ENCODE measurements at places on chromosomes 2 and 18.

GRCh38 chr18:39596221-39596620 lies 2030.6 kb upstream of the CELF4 start:
- DNase-seq = no peak

DNA sequence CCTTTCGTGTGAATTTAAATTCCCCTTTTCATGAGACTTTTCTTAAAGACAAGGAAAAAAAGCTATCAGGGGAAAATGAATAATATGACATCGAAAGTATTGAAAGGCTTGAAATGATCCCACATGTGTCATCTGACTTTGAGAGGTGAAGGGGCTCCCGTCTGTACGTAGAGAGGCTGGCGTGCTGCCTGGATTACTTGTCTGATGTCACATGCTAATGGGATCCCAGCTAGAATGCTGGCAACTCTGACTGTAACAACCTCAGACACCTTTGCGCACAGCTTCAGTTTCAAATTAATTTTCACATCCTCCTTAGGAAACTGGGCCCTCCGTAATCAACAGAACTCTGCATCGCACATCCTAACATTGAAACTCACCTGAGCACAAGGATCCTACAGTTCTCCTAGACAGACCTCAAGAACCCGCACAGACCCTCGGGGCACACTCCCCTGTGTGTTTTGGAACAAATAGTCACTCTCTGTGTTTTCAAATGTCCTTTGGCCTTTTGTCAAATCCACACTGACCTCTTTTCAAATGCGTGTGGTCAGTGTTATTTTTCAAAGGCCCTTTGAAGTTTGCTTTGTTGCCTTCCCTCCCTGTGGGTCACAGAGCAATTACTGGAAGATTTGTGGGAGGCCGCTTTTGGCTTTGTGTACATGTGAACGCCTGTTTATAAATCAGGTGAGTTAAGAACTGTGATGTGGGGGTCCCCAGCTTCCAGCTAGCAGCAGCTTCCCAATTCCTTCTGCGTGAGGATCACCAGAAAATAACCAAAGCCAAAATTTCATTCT lies 65.9 kb downstream of the IL1R2 start:
- peak; percentile 63 for DNase-seq

DNA sequence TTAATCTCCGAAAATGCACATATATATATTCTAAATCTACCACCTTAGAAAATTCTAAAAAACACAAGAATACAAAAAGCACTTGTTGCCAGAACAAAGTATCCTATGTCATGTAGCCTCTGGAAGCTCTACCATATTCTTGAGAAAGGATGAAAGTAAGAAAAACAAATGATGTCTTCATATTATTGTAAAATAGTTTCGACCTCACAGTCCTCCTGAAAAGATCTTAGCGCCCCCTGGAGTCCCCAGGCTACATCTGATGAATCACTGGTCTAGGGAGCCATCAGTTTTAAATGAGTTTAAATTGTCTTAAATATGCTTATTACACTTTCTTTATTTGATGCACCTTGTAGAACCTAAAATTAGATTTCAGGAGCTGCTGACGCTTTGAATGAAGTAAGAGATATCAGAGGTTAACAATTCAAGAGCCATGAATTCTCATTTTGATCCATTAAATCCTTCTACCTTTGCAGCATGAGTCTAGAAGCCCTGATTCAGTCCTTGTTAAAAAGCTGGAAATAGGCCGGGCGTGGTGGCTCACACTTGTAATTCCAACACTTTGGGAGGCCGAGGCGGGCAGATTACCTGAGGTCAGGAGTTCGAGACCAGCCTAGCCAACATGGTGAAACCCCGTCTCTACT lies 138.8 kb downstream of the MCFD2 start:
- DNase-seq = peak; percentile 72

- DNase-seq = no peak
These were observed 5.8 kb downstream of the ARHGAP25 start for GRCh38 chr2:68740400-68740914.

DNA sequence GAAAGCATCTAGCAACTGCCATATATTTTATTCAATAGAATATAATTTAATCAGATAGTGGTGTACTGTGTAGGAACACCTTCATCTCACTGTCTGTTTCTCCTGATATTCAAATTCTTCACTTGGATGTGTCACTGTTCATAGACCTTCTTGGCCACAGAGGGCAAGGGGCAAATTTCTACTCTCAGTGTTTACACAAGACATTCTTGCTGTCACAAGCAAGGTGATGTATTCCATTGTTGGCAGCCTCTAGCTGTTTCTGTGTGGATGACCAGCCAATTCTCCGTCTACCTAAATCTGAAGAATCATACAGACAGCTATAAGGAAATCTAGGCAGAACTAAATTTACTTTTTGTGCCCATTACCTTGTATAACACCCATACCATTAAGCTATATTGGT lies 948.3 kb downstream of the CNTNAP5 start:
- DNase-seq = no peak

GRCh38 chr2:40485854-40486253 lies 34.0 kb upstream of the SLC8A1 start:
- DNase-seq = no peak

DNA sequence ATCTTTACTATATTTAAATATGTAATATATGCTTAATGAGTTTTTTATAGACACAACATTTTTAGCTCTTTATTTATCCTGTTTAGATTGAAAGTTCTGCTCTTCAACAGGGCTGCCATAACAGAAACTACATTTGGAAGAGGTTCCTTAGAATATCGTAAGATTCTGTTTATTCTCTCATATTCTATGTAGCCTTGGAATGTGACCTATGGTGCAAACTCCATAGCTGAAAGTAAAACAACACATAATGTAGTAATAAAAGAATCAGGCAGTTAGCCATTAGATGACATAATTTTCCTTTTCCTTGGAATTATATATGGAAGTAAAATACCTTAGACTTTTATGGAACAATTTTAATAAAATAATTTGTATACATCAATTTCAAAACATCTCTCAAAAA lies 91.3 kb downstream of the ZNF804A start:
- peak; percentile 24 for DNase-seq

DNA sequence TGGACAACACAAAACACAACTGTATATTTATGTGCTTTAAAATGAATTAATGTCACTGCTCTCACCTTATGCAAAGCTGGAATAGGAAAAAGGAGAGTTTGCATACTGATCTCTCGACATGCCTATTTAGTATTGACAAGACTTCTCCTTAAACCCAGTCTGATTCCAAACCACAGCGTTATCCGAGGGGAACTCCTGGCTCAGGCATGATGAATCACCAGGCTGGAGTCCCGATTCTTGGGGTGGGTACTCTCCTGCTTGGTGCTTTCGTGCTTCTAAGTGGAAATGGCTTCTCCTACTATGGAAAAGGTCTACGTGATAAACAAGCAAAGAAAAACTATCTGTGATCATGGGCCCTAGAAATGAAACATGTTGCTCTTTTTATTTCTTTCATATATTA lies 88.9 kb upstream of the SLC35G4 start:
- no peak for DNase-seq

GRCh38 chr2:97801028-97801427 lies 87.7 kb downstream of the ZAP70 start:
- DNase-seq = no peak

DNA sequence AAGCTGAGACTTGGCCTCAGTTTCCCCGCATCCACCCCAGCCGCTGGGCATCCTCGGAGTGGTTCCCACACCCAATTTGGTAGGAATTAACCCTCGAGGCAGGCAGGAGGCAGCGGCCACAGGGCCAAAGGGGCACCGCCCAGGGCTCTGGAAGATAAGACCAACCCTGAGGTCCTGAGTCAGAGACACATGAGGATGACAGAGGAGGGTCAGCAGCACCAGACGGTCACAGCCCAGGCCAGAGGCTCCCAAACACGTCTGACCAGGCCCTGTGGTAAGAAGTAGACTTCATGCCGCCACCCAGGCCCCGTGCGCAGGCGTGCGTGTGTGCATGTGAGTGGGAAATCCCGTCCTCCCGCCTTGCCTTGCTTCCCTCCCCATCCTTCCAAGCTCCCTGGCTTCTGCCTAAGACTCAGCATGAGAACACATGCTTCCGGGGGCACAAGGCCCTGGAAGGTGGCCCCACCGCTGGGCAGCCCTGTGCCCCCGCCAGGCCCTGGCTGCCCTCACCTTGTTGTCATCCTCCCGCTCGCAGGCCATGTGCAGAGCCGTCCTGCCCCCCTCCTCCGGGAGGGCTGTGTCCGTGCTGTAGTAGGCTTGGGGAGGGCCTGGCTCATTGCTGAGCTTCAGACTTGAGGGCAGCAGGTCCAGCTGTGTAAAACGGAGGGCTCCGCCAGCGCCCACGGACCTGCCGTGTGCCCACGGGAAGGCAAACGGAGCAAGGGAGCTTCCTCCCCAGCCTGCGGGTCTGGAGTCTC lies 46.3 kb downstream of the ANKMY1 start:
- no peak for DNase-seq

- DNase-seq = no peak
These were observed 32.1 kb upstream of the INSIG2 start for GRCh38 chr2:118056165-118056534.

DNA sequence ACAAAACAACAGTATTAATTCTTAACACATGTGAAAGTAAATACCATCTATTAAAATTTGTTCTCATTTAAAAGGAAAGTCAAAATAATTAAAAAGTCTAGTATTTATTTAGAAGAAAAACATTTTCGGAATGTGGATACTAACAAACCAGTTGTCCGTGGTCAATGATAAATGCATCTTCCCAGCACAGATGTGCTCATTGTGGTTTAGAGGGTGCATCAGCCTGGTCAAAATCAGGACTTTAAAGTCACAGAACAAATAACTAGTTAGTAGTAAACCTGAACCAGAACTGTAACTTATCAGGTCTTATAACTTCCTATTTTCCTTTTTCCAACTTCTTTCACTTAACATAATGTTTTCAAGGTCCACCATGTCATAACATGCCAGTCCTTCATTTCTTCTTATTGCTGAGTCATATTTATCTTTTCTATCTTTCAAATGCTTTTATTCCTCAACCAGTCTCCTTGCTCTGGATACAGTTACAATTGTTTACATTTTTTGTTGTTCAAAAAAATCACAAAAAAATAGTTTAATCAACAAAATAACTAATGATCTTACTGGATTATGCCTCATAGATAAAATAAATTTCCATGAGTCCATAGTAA lies 55.8 kb downstream of the ID2 start:
- DNase-seq = peak; percentile 42

GRCh38 chr2:133167990-133168389 lies 400.3 kb downstream of the NCKAP5 start:
- DNase-seq = no peak

DNA sequence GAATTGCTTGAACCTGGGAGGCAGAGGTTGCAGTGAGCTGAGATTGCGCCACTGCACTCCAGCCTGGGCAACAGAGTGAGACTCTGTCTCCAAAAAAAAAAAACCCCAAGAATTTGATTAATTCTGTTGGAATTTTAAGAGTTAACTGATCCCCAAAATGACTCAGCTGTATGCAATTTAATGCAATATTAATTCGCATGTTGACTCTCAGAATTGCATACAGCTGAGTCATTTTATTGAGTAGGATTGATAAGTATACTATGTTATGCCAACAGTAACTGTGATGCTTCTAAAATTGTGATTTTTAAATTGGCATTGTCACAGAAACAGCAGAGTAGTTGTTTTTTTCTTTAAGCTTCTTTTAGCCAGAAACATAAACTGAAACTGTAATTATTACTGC lies 19.6 kb downstream of the MSH2 start:
- DNase-seq = peak; percentile 84

GRCh38 chr2:209638346-209638745 lies 133.3 kb upstream of the UNC80 start:
- peak; percentile 74 for DNase-seq

DNA sequence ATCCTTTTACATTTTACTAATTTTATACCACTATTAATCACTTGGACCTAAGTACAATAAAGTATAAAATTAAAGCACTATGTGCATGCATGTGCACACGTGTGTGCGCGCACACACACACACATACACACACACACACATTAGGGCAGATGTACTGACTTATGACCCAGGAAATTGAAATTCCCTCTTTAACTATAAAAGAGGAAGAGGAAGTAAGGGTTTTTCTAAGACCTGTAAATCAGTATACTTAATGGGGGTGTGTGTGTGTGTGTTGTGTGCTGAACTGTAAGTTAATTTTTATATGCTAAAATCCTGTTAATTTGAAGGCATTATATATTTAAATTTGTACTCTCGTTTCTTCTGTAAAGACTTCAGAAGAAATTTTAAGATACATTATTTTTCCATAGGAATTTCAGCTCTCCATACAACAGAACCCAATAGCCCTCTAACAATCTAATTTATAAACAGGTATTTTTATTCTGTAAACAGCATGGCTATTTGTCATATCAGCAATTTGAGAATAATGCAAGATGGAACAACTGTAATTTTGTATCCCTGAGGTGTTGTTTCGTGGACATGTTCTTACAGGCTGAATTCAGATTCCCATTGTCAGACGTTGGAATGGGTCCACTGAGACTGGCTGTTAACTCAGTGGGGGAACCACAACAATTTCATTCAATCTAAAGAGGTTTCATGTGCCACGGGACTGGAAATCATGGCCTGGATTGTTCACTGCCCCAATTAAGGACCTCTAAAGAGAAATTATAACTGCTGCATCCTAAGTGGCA lies 90.9 kb downstream of the PLA2R1 start:
- DNase-seq = no peak

- DNase-seq = no peak
These were observed 81.4 kb upstream of the GATA6 start for GRCh38 chr18:22088029-22088428.

DNA sequence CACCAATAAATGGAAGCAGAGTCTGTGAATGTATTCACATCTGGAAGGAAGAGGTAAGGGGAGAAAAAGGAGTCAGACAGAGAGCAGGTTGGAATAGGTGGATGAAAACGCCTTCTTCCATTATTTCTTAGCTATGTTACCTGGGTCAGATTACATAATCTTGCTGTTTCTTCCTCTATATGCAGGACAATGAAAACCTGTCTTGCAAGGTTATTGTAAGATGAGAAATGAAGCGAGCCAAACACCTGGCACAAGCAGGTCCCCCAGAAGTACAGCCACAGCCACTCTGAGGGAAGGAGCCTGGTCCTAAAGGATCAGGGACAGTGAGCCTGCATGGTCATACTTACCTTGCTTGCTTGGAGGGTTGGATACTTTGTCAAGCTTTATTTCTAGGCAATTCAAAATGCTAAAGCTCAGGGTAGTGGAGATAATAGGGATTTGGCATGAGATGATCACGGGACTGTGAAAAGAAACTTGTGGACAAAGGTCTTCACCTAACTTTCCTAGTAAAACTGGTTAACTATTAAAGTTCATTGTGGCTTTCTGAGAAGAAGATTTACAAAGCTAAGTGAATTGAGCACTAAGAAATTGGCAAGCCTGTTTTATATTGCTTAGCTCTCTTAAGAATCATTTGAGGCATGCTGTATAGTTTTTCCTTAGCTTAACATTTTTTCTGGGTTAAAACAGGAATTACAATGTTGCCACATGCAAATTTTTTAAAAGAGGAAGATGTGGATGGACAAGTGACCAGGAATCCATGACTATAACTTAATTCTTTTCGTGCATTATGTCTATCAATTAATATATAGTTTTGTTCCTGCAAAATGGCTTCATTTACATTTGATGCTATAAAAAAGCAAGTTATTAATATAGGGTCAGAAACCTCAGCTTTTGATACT lies 15.7 kb upstream of the PLA2R1 start:
- DNase-seq = no peak

- DNase-seq = no peak
These were observed 420.0 kb upstream of the MYT1L start for GRCh38 chr2:2750867-2751714.

Measured in fibroblast of skin of right quadriceps (primary cell).